ENCODE measurements at places on chromosomes 13 and 19.

GRCh38 chr19:38850976-38851621, 1.3 kb upstream of the HNRNPL start:
- no peak for DNase-seq

GRCh38 chr13:85582890-85583289, 216.3 kb downstream of the SLITRK6 start:
- no peak for DNase-seq

- no peak for DNase-seq
These were observed 4.7 kb upstream of the MVB12A start for GRCh38 chr19:17415121-17415520.

- DNase-seq = no peak
These were observed 61.9 kb downstream of the LHFPL6 start for GRCh38 chr13:39540929-39541605.

GRCh38 chr19:16576690-16577530, 4.7 kb upstream of the SLC35E1 start:
- DNase-seq = no peak

DNA sequence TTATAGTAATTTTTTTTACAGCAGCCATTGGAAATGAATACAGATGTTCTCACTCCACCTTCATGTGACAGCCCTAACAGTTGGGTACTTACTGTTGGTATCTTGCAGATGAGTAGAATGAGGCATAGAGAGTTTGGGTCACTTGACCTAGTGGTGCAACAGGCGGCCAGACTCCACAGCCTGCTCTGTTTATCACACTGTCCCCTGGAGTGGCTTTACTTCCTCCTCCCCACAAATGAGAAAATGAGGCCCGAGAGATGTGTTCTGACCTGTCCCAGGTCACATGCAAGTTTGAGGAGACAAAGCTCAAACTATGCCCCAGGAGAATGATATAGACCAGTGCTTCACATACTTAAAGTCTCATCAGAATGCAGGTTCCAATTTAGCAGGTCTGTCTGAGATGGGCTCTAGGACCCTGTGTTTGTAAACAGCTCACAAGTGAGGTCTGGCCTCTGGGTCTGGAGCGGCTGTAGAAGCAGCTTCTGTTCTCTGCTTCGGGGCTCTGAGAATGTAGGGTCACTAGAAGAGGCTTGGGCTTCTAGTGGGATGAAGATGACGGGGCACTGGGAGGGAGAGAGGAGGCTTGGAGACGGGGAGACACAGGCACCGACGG, 37.4 kb upstream of the RCBTB2 start:
- no peak for DNase-seq

DNA sequence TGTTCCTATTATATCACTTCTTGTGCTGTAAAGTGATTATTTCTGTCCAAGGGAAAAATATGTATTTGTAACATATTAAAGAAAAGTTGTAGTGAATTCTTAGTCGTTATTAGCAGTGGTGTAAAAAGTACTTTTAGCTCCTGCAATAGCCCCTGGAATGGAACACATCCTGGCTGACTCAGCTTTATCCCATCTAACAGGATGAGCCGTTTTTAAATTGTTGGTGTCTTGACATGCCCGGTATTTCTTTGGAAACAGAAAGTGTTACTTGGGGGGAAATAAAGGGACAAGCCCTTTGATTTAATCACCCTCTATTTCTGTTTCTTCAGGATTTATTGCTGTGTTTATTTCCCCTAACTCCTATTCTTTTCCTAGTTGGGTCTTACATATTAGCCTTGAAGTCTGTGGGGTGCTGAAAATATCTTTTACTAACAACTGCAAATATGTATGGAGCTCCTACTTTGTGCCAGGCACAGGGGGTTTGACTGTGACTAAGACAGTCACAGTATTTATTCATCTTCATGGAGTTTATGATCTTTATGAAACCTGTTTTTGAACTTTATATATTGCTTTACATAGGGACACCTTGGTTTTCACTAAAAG, 17.9 kb downstream of the COG3 start:
- peak; percentile 49 for DNase-seq

GRCh38 chr13:83825676-83826075, 56.6 kb downstream of the SLITRK1 start:
- DNase-seq = no peak

- peak; percentile 31 for DNase-seq
These were observed 471.7 kb downstream of the EFNB2 start for GRCh38 chr13:106063591-106064313.

DNA sequence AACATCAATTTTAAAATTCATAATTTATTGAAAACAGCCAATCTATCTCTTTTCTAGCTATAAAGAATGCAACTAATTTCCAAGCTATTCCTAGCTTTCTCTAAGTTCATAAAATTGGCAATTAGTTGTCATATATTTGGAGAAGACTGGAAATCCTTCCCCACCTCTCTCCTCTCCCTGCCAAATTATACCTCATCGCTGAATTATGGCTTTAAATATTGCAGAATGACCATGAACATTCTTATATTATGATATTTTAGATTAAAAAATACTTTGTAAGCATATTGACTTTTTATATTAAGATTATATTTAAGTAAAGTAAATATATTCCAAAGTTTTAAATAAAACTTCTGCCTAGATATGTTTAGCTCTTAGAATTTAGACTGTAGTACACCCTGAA, 58.2 kb downstream of the ESD start:
- no peak for DNase-seq

DNA sequence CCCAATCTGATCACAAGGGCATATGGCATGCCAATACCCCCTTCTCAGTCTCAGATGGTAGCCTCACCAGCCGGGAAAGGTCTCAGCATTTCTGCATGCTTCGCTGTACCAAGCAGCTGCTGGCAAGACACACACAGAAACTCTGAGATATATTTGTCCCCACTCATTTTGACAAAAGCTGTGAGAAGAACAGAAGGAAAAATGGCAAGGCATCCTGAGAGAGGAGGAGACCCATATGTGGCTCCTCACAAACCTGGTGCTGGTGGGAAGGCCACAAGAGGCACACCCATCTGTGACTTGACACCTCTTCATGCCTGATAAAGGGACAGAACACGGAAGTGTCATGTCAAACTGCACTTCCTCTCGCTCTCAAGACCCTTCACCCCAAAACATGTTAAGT, 36.7 kb upstream of the DOCK9 start:
- no peak for DNase-seq

- no peak for DNase-seq
These were observed 663.2 kb downstream of the UQCRFS1 start for GRCh38 chr19:28549680-28550277.

DNA sequence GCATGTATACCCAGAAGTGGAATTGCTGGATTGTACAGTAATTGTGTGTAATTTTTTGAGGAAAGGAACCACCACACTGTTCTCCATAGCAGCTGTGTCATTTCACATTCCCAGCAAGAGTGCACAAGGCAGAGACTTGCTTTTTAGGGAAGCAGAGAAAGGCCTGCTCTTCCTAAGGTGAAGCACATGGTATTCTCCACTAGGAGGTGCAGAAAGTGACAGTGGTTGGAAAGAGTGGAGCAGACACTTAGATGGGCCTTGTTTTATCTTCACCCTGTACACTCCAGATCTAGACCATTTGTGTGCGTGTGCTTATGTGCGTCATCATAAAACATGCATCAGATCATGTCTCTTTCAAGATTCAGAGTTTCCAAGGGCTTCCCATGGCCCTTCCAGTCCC, 35.0 kb downstream of the FAM124A start:
- no peak for DNase-seq

DNA sequence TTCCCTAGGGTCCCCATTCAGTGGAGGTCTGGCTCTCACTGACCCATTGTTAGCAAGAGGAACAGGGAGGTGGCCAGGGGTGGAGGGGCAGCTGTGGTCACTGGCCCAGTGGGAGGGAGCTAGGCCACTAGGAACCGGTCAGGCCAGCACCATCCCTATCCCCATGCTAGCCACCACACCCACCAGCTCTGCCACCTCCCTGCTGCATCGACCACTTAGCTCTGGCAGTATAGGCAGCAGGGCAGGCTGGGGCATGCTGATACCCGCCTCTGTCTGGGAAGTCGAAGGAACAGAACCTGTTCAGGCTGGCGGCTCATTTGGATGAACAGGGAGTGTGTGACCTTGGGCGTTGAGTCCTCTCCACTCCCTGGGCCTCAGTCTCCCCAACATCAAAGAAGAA, 4.7 kb downstream of the PPP1R13L start:
- no peak for DNase-seq
